ENCODE measurements at places on chromosomes 16 and 17.

DNA sequence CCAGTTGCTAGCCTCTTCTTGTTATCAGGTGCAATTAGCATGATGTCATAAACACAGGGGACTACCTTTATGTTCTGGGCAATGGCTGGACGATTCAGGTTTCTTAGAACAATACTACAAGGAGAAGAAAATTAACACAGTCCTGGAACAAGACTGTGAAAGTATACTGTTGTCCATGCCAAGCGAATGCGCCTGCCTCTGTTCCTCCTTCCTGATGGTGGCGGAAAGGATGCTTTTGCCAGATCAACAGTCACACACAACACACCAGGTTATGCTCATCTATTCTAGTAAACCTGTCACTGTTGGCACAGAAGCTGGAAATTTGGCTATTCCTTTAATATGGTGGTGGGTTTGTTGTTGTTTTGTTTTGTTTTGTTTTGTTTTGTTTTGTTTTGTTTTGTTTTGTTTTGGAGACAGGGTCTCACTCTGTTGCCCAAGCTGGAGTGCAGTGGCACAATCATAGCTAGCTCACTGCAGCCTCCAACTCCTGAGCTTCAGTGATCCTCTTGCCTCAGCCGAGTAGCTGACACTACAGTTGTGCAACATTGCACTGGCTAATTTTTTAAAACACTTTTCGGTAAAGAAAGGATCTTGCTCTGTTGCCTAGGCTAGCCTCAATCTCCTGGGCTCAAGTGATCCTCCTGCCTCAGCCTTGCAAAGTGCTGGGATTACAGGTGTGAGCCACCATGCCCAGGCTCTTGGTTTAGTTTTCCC is 3.1 kb upstream of the CD300LD start:
- no peak for DNase-seq

DNA sequence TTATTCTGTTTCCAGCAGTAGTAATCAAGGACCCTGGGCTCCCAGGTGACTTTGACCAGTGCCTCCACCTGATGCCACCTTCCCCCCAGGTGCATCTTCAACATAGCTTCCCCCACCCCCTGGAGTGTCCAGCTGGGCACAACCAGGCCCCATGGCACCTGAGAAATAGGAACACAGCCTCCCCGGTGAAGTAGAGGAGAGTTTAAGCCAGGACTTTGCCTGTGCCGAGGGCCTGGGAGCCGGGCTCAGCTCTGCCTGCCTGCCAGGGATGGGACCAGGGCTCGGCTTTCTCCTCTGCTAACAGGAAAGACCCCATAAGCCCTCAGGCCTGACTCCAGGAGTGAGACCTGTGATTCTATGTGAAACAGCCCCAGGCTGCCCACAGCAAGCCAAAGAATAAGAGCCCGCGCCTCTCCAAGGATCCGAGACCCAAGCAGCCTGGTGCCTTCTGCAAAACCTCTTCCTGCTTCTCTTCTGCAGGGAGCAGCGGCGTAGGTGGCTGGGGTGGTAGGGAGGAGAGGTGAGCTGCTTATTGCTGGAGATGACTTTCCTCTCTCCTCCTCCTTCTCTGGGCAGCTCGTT is 16.4 kb upstream of the RBFOX3 start:
- no peak for DNase-seq

DNA sequence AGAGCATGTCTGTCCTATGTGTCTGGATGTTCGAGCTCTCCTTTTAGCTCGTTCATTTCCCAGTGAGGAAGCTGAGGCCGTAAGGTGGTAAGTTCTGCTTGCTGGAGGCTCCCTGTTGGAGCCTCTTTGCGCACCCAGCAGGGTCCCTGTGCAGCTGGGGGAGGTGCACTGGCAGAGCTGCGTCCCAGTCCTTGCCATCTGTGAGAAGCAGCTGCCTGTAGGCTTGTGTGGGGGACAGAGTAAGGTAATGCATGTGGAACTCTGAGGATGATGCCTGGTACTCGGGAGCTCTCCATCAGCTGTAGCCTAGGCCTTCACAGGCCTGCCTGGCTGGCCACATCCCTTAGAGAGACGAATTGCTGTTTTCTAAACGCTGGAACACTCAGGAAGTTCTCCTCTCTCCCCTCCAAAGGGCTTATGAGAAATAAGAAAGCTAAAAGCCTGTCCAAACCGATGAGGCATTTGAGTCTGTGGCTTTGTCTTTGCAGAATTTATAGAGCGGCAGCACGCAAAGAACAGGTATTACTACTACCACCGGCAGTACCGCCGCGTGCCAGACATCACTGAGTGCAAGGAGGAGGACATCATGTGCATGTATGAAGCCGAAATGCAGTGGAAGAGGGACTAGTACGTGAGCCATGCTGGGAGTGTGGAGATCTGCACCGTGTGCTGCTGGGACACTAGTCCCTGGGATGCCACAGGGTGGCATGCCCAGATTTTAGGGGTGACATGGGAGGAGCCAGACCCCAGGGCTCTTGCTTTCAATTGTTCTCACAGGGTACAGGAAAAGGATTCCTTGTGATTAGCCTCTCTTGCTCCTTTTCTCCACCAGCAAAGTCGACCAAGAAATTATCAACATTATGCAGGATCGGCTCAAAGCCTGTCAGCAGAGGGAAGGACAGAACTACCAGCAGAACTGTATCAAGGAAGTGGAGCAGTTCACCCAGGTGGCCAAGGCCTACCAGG is 1.6 kb downstream of the NDUFB10 start:
- peak; percentile 63 for DNase-seq

DNA sequence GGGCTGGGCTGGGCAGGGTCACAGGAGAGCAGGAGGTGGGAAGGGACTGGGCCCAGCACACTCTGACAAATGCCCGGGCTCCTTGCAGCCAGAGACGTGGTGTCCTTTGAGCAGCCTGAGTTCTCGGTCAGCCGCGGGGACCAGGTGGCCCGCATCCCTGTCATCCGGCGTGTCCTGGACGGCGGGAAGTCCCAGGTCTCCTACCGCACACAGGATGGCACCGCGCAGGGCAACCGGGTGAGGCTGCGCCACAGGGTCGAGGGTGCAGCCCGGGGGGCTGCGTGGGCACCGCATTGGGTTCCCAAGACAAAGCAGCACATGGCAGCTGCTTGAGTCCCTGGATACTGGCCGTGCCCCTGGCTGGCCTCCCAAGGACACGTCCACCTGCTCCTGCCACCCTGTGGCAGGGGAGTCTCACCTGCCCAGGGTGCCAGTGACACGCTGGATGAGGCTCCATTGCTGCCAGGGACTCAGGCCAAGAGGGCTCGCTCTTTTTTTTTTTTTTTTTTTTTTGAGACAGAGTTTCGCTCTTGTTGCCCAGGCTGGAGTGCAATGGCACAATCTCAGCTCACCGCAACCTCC is 21.3 kb downstream of the GALK1 start:
- DNase-seq: no peak

GRCh38 chr16:10617662-10618420 is 37.4 kb upstream of the EMP2 start:
- no peak for DNase-seq

GRCh38 chr17:39700148-39700987 is 504 bp downstream of the ERBB2 start:
- DNase-seq: no peak

DNA sequence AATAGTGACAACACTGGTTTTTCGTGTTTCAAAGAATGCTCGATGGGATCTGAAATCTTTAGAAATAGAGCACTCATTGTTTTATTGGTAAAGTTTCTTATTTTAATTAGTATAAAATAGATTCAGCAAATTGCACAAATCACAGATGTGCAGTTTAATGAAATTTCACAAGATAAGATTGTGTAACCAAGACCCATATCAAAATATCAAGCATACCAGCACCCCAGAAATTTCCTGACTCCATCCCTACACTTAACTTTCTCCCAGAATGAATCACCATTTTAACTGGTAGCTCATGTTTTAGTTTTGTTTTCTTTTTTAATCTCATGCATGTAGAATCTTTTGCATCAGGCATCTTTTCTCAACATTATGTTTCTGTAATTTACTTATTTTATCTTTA is 185.9 kb downstream of the KCNJ2 start:
- DNase-seq: no peak

GRCh38 chr17:46059486-46059885 is 60.4 kb downstream of the STH start:
- DNase-seq: no peak

DNA sequence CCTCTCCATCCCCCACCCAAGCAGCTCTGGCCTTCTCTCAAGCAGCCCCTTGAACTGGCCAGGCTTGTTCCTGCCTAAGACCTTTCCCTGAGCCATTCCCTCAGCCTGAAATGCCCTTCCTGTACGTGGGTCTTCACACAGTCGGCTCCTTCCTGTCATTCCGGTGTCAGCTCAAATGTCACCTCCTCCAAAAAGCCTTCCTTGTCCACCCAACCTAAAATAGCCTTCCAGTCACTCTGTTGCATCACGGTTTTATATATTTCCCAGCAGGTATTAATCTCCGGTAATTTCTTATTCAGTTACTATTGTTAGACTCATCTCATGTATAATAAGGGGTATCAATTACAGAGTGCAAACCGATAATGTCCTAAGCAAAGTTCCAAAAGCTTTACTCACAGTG is 51.8 kb downstream of the C17orf67 start:
- no peak for DNase-seq

DNA sequence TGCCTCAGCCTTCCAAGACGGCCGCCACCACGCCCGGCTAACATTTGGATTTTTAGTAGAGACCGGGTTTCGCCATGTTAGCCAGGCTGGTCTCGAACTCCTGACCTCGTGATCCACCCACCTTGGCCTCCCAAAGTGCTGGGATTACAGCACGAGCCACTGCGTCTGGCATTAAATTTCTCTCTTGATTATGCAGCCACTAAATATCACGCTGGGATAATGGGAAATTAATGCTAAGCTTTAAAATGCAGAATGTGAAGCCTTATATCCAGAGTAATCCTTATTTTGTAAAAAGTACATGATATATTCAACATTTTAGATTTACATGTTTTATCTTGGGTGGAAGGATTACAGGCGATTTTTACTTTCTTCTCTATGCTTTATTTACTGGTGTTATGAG is 89.2 kb downstream of the ANKRD11 start:
- DNase-seq: no peak

- peak; percentile 51 for DNase-seq
Measured at GRCh38 chr17:35312790-35313711, 60.4 kb downstream of the SLFN11 start.

GRCh38 chr16:58034128-58034685 is 8.7 kb downstream of the MMP15 start:
- DNase-seq: no peak

GRCh38 chr16:65702707-65703402 is 581.0 kb upstream of the CDH11 start:
- no peak for DNase-seq

DNA sequence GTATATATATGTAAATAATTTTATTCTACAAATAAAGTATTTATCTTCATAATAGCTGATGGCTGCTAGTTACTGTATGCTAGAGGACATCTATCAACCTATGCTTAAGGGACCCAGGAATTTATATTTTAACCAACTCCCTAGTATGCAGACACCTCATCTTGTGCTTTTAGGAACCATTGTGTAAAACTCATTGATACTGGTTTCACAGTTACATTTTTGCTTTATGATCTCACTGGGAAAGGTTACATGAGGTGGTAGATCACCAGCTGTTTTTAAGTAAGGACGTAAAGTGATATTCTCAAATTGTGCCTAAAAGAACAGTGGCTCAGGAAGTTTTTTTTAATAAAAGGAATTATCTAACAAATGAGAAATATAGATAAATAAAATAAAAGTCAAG is 56.4 kb downstream of the VMP1 start:
- no peak for DNase-seq

- no peak for DNase-seq
Measured at GRCh38 chr17:4161192-4161966, 18.4 kb downstream of the CYB5D2 start.

- DNase-seq: no peak
Measured at GRCh38 chr16:54022362-54022761, 264.2 kb downstream of the IRX3 start.

GRCh38 chr17:67800495-67800928 is 24.8 kb upstream of the BPTF start:
- DNase-seq: peak; percentile 16

DNA sequence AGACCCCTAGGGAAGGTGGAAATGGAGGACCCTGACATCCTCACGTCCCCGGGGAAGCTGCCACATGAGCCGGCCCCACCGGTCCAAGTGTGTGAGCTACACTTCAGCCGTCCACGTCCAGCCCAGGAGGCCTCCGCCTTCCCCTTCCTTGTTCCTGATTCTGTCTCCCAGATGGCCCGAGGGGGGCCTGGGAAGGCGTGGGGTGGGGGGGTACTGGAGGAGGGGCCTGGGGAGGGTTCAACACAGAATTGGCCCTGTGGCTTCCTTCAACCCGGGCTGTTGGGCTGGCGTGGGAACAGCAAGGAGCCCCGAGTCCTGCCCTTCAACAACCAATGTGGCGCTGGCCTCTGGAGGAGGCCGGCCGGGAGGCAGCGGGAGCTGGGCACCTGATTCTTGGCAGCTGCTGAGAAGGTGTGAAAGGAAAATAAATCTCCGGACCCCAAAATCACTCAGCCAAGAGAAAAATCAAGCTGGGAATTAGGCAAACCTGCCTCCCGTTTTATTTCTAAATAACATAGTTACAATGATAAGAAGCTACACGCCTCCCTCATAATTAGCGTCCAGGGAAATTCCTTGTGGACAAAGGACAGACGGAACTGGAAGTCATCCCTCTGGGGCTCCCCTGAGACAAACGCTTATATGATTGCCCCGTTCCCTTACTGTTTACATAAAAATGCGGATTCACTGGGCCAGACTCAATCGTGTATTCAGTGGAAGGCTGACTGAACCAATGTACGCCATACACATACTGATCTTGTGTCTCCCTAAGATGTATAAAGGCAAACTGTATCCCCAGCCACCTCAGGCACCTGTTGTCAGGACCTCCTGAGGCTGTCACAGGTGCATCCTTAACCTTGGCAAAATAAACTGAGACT is 1.8 kb upstream of the APRT start:
- no peak for DNase-seq

Data from NCI-H1417 (cell line).